ENCODE measurements at places on chromosomes 2 and 18.

- DNase-seq: no peak
Observed at GRCh38 chr2:46490521-46491141, 11.3 kb downstream of the TMEM247 start.

DNA sequence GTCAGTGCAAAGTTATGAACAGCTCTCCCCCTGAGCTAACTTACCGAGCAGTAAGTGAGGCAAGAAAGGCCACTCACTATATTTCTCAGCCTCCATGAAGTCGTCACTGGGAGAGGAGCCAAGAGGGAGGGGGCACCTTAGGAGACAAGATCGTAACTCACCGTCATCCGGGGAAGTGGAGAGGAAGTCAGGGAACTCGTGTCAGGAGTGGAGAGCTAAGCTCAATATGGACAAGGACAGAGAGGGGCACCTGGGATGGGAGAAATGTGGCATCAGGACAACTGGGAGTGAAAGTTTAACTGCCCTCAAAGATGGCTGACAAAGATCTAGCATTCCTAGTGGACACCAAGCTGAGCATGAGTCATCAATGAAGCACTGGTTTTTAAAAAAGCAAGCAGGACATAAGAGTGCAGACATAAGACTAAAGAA is 37.1 kb downstream of the BCL11A start:
- no peak for DNase-seq

- DNase-seq: no peak
Observed at GRCh38 chr2:238731961-238732360, 115.9 kb upstream of the TWIST2 start.

- no peak for DNase-seq
Observed at GRCh38 chr2:217827430-217828201, 175.2 kb downstream of the TNS1 start.

- DNase-seq: no peak
Observed at GRCh38 chr2:72136331-72136730, 11.3 kb downstream of the CYP26B1 start.

DNA sequence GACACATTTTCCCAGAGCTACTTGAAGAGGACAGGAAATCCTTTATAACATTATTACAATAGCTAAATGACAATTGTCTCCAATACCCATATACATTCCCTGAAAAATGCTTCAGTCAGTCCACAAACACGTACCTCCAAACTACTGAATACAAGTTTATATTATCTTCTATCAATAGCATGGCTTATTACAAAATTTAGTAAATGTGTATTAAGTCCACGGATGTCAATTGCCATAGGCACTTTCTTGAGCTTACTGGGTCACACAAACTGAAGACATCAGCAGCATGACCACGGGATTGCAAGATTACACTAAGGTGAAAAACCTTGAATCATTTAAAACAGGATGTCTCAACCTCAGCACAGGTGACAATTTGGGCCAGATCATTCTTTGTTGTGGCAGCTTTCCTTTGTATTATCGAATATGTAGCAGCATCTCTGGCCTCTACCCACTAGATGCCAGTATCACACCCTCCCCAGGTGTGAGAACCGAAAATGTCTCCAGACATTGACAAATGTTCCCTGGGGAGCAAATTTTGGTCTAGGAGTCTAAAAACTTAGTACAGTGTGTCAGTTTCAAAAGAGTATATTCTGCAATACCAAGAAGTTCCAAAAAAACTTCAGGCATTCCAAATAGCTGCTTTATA is 1.4 kb downstream of the MBD2 start:
- DNase-seq: no peak

- no peak for DNase-seq
Observed at GRCh38 chr2:171629113-171629512, 58.2 kb upstream of the DYNC1I2 start.

- DNase-seq: no peak
Observed at GRCh38 chr2:197042739-197043196, 116.3 kb upstream of the PGAP1 start.

DNA sequence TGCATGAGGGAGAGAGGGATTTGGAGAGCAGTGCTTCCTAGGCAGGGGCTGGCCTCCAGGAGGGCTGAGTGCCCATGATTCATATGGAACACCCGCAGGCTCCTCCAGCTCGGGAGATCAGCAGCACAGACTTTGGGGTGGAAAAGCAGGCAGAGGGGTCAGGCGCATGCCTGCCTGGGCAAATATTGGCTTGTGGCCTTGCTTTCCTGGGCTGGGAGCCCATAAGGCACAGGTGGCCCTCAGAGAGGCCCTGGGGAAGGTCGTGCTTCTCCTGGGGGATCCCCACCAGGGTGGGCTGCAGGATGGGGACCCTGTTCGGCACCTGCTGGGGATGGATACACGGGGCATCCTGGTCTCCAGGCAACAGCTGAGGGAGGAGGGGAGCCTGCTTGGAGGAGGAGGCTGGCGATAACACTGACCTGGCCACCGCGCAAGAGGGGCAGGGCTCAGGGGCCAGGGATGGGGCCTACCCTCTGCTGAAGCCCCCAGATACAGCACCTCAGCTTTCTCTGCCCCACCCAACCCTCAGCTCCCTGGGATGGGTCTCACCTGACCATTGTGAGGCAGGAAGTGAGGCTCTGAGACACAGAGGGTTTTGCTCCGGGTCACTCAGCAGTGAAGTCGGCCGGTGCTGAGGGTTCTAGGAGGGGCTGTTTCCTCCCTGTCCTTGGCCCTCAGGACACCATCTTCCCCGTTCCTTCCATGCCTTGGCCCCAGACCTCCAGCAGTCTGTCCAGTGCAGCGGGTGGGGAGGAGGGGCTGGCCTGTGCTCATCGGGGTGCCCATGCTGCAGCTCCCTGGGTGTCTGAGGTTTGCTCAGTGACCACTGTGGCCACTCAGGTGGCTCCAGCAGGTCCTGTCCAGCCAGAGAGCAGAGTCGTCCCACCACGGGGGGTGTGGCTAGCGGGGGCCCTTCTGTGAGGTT is 12.0 kb downstream of the AQP12A start:
- DNase-seq: no peak

DNA sequence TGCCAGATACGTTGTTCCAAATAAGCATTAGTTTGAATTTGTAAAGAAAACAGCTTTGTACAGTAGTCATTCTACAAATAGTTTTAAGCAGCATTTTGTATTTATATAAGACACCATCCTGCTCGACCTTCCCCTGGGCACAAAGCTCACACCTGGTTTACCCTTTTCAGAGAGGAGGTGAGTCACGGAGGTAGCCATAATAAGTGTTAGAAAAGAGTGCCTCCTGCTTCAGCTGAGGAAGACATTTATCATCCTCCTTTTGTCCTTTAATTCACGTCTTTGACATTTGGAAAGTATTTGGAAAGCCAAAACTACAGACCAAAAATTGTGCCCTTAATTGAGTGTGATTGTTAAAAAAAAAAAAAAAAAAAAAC is 6.8 kb downstream of the RAB12 start:
- DNase-seq: no peak

GRCh38 chr2:133801946-133802345 is 233.7 kb upstream of the NCKAP5 start:
- no peak for DNase-seq

DNA sequence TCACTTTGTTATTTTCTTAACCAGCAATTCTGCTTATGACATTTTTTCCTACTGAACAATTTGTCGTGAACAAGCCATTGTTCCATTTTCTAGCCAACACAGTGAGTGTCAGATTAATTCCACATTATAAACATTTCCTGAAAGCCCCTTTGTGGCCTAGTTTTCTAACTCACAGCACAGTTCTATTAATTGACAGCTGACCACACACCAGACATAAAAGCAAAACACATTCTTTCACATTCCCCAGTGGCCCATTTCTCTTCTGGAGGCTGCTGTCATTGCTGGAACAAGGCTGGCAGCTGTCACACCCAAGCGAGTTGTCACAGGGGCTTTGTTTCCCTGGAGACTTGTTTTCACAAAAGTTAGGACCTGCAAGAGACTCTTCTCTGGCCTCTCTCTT is 50.7 kb downstream of the RNF152 start:
- DNase-seq: no peak

DNA sequence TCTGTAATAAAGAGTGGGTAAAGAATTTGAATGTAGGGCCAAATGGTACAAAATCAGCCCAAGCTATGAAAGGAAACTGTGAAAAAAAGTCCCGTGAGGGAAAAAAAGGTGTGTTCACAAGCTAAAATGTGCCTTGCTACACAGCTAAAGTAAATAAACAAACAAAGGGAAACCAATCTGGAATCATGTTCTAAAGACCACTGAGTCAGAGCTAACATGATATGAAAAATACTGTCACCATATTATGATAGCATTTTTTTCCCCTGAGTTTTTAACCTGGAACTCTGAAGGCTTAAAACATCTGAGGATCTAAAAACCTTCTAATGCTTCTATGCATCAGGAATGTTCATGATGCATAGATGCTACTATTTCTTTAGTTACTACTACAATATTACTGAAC is 58.8 kb downstream of the SCN1A start:
- DNase-seq: no peak

DNA sequence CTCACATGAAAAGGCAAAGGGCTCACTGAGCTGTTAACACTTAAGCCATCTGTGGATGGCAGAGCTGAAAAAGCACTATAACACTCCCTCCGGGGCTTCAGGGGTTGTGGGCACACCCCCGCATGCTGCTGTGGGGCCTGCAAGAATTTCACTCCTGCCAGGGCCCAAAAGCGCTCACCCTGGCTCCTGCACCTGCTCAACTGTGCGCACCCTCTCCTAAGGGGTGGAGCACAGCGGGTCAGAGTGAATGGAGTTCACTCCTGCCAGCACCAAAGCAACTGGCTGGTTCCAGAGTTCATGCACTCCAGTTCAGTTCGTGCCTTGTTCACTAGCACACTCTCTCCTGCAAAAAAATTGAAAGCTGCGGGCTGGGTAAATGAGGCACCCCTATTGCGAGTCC is 814.2 kb upstream of the SLC39A10 start:
- DNase-seq: no peak

GRCh38 chr2:189134485-189134884 is 45.1 kb downstream of the COL5A2 start:
- DNase-seq: no peak

GRCh38 chr2:204234879-204235278 is 298.3 kb downstream of the ICOS start:
- DNase-seq: no peak

- no peak for DNase-seq
Observed at GRCh38 chr2:19178175-19178574, 180.2 kb downstream of the OSR1 start.

GRCh38 chr2:126858436-126858835 is 40.3 kb upstream of the TEX51 start:
- DNase-seq: no peak

GRCh38 chr2:43293744-43294695 is 67.6 kb upstream of the ZFP36L2 start:
- no peak for DNase-seq

- no peak for DNase-seq
Observed at GRCh38 chr2:99461828-99462483, 27.9 kb downstream of the REV1 start.

DNA sequence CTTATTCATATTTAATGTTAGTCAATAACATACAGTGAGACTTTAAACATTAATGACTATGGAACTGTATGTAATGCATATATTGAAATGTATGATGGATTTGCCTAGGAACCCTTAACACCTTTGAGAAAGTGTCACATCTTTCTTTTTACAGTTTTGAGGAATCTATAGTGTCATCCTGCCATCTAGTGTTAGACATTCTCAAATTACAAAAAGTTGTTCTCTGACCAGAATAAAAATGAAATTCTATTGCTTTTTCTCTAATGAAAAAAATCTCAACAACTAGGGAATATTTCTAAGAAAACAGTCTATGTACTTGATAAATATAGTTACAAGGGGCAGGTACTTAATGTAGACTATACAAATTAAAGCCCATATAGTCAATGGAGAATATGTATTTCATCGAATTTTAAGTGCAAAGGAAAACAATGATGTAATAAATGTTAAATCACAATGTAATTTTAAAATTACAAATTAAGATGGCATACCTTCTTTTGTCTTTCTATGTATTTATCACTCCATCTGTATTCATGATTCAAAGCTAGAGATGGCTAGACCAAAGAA is 5.1 kb upstream of the CALCRL start:
- peak; percentile 14 for DNase-seq

GRCh38 chr18:42436222-42436765 is 481.3 kb downstream of the PIK3C3 start:
- DNase-seq: no peak

GRCh38 chr2:162929571-162929970 is 91.0 kb upstream of the KCNH7 start:
- DNase-seq: no peak

- DNase-seq: no peak
Observed at GRCh38 chr2:208488686-208489564, 82.3 kb downstream of the PTH2R start.

- DNase-seq: no peak
Observed at GRCh38 chr18:58666176-58666575, 5.1 kb upstream of the MALT1 start.

GRCh38 chr18:48821251-48821590 is 129.5 kb downstream of the SMAD7 start:
- no peak for DNase-seq

DNA sequence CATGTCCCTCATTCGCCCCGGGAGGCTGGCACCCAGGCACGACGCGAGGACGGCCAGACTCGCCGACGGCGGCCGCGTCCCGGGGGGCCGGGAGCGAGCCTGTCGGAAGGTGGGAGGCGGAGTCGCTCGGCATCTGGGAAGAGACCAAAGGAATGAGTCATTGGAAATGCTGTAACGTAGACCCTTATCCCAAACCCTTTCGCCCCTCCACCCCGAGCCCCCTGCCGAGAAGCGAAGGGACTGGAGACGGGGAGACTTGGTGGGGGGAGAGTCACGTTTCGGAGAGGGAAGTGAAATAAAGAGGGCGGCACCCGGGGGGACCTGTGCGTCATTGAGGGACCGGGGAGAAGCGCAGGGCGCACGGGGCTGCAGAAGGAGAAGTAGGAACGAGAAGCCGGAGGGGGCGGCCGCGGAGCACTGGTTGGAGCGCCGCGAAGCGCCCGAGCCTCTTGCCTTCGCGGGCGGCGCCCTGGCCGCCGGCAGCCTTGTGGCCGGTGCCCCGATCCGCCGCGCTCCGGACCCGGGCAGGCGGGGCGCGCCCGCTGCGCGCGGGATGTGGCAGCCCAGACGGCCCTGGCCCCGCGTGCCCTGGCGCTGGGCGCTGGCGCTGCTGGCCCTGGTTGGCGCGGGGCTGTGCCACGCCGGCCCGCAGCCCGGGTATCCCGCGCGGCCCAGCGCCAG is at the start of gene EMILIN2:
Gene EMILIN2 (plus strand): TSS at position 371 of the 681 bp plus-strand sequence. CDS start 183 bp downstream, at position 554.
- peak; percentile 77 for DNase-seq

GRCh38 chr2:174699993-174700766 is 64.1 kb downstream of the CHRNA1 start:
- peak; percentile 72 for DNase-seq

Data from iPS-NIHi11 (cell line).